Neural crest cell (in vitro differentiated cells): ENCODE measurements at places on chromosomes 7 and 10.

GRCh38 chr7:88933285-88933684 is 137.7 kb upstream of the TEX47 start:
- DNase-seq, result no peak

DNA sequence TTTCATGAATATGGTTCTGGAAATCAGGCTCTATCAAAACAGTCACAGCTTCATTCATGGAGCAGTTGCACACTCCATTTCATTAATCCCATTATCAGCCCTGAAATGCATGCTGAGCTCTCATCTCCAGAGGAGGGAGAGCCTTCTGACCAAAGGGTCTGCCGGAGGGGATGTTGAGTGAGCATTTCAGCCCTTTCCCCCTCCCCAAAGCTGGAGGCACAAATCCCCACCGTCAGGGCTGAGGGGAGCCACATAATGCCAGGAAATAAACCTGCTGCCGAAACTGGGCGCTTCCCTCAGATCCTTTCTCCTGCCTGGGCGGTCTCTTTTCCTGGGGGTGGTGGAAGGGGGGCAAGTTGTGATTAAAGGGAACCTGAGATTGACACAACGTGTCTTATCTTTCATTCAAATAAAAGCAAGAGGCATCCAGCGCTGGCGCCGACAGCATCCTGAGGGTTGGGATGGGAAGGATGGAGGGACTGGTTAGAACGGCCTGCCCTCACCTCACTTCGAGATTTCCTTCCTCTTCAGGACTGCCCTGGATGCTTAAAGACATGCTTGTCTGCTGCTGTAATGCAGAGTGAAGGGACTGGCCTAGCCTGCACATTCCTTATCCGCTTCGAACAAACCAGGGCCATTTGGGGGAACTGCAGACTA is 71.6 kb downstream of the TLL2 start:
- no peak for DNase-seq

DNA sequence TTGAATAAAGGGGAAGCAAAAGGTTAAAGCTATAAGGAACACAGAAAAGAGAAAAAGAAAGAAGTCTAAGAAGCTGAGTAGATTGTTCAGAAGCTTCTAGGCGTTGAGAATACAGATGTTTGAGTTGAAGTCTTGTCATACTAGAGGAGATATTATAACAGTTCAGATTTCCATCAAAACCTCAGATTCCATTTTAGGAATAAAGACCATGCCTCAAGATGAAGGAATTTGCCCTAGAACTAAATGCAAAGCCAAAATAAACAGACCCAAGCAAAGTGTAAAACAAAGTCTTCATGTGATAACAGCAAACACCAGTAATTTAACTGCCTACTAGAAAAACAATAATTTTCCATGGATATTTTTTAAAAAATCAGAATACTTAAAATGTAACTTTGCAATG is 476.5 kb upstream of the POT1 start:
- no peak for DNase-seq

- DNase-seq, result peak; percentile 53
Measured at GRCh38 chr10:11017570-11018431, at the start of gene CELF2. Gene CELF2 (plus strand): TSS chr10:11017872. CDS start chr10:11018090, 218 bp downstream.

- no peak for DNase-seq
Measured at GRCh38 chr10:126634347-126634746, 36.1 kb downstream of the C10orf90 start.

DNA sequence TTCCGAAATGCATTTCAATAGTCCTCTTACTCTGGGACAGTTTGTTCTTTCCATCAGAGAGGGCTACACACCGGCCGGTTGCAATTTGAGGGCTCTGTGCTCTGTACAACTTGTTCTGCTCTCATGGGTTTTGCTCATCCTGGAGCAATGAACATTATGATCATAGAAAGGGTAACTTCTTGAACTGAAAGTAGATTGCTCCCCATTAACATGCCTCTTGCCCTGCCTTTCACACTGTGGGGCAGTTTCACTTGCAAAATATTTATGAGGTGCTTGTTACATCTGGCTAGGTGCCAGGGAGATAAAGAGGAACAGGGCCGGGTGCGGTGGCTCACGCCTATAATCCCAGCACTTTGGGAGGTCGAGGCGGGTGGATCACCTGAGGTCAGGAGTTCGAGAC is 97.3 kb upstream of the MPP7 start:
- DNase-seq, result no peak

DNA sequence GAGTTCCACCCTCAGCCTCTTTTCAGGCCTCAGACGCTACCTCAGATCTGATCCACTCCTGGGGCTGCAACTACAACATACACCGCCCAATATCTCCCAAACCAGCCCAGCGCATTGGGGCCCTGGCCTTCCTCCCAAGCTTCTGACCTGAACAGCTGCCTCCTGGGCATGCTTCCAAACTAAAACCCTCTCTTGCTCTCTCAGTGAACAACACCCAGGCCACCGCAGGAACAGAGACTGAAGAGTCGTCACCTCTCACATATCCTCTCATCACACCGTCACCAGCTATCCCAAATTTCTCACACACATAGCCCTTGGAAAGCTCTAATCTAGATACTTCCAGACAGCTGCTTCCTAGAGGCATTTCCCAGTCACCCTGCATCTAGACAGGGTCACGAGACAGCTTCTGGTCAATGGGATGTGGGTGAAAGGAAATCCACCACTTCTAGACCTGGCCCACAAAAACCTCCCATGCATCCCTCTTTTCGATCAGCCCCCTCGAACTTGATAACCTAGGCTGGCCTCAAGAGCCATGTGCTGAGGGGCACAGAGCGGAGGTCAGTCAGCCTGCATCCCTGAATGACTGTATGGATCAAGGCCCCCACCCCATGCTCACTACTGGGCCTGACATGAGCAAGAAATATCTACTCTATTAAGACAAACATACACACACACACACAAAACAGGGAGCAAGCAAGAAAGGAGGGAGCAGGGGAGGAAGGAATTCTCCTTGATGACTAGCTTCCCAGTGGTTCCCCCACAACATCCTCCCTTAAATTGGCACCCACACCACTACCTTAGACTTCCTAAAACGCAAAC is 1.8 kb downstream of the PARP12 start:
- DNase-seq, result no peak
